ENCODE measurements at places on chromosomes 12 and 14.

GRCh38 chr14:104121142-104121541 lies 17.2 kb upstream of the KIF26A start:
- no peak for DNase-seq

DNA sequence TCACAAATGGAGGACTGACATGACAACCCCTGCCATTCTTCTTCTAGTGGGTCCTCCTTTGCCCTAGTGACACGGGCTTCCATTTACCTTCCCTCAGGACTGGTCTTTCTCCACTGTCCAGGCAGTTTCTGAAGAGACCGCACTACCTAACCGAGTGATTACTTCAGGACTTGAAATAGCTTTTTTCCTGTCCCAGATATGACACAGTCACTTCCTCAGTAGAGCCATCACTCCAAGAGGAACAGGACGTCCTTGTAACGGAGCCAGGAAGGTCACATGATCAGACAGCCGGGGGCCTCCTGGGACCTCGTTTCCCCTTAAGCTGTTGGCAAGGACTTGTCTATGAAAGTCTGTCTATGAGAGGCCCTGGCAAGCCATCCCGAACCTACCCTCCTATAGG lies 62.3 kb downstream of the FOS start:
- peak; percentile 40 for DNase-seq

DNA sequence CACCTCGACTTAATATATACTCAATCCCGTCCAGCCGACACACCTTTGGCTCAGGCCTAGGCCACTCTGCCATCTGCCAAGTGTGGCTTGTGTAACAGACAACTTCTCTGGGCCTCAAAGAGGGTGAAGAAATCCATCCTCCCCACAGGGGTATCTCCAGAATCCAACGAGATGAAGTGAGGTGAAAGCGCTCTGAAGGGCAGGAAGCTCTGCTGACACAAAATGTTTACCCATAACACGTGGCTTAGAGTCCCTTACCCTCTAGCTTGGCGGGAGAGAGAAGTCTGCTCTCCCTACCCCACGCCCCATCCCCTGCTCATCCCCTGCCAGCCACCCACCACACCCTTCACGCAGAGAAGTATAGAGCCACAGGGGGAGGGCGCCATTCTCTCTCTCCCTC lies 13.0 kb downstream of the ZBTB39 start:
- DNase-seq, result no peak

- no peak for DNase-seq
Observed at GRCh38 chr12:101078536-101079285, 131.3 kb downstream of the SLC5A8 start.

GRCh38 chr14:94992046-94992445 lies 165.3 kb downstream of the DICER1 start:
- no peak for DNase-seq

DNA sequence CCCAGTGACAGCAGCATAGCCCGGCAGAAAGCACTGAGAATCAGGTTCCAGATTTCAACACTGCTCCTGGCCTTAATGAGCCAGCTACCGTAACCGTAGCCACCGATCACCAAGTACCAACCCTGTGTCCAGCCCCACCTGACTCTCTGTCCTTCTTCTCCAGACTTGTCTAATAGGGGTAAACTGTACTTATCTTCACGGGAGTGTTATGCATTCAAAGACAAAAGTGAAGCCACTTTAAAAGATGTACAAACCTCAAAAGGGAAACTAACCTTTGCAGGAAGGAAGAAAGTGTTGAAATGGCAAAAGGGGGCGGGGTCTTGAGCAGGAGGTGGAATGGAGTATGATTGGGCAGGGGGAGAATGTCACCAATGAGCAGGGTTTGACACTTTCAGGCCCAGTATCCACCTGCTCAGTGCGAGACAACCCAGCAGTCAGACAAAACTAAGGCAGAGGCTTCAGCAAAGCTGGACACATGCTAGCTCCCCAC lies 226.1 kb downstream of the CHST11 start:
- DNase-seq, result no peak

DNA sequence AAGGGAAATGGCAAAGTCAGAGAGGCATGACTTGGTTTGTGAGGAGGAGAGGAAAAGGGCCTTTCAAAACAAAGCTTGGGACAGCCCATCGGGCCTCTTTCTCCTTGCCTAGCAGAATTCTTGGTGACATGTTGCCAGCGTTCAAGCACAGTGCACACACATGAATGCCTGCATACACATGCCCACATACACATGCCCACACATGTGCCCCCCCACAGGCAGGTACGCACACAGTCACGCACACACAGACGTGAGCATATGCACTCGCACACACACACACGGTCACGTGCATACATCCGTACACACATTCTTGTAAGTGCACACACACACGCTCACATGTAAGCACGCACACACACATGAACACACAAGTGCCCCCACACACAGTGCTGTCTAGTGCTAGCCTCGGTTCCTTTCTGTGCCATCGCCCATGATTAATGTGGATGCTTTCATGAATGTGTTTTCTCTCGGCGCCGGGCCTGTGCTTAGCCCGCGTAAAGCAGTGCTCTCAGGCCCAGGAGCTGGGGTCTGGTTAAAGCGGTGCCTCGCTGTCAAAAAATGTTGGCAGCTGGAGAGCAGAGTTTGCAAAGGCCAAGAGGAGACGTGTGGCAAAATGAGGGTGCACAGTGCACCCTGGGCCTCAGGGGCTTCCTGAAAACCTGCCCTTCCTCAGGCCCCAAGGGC lies 328.8 kb upstream of the DIO3 start:
- DNase-seq, result no peak

DNA sequence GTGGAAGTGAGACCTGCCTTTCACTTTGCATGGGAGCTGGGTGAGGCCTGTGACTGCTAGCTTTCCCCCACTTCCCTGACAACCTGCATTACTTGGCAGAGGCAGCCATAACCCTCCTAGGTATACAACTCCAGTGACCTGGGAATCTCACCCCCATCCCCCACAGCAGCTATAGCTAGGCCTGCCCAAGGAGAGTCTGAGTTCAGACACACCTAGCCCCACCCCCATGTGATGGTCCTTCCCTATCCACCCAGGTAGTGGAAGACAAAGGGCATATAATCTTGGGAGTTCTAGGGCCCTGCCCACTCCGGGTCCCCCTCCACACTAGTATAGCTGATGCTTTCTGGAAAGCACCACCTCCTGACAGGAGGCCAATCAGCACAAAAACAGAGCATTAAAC lies 6.3 kb upstream of the STRAP start:
- no peak for DNase-seq

GRCh38 chr14:53432378-53432802 lies 279.3 kb upstream of the DDHD1 start:
- no peak for DNase-seq

- no peak for DNase-seq
Observed at GRCh38 chr12:51371295-51371953, 19.8 kb downstream of the GALNT6 start.

- no peak for DNase-seq
Observed at GRCh38 chr14:34452258-34452822, 9.7 kb downstream of the SPTSSA start.

GRCh38 chr12:5094986-5095385 lies 51.3 kb downstream of the KCNA5 start:
- DNase-seq, result no peak

- no peak for DNase-seq
Observed at GRCh38 chr12:108855284-108856169, 1.9 kb downstream of the SSH1 start.

DNA sequence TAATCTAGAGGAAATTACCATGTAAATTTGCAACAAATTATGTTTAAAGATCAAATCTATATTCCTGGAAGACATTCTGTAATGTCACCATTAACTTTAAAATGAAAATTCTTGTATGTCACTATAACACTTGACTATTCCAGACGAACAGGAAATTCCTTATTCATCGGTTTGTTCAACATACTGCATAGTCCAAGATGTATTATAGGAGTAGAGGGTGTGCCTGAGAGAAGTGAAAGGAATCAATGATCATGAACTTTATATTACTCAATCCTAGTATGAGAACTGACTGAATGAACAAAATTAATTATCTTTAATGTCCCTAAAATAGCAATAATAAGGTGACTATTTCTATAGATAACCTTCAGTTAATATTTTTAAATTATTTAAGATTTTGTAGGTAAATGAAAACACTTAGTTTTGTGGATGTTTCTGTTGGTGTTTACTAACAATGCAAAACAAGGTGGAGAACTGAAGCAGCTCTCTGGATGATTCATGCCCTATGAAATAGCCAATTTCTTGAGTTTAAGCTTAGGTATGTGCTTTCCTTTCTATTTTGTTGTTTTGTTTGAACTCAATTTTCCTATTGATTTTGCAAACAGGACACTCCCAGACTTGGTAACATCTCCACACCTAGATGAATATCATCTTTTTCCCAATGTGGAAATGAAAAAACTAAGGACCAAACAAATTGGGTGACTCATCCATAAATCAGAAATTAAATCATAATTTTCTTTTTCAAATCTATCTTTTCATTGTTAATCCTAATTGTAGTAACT lies 18.2 kb upstream of the ITPR2 start:
- no peak for DNase-seq

- DNase-seq, result no peak
Observed at GRCh38 chr14:91837076-91837475, 30.3 kb downstream of the TC2N start.

- no peak for DNase-seq
Observed at GRCh38 chr12:8941691-8942478, 7.6 kb downstream of the M6PR start.

GRCh38 chr12:125185740-125186470 lies 120.7 kb downstream of the AACS start:
- peak; percentile 83 for DNase-seq

- no peak for DNase-seq
Observed at GRCh38 chr12:76879710-76880518, 1.1 kb upstream of the CSRP2 start.

DNA sequence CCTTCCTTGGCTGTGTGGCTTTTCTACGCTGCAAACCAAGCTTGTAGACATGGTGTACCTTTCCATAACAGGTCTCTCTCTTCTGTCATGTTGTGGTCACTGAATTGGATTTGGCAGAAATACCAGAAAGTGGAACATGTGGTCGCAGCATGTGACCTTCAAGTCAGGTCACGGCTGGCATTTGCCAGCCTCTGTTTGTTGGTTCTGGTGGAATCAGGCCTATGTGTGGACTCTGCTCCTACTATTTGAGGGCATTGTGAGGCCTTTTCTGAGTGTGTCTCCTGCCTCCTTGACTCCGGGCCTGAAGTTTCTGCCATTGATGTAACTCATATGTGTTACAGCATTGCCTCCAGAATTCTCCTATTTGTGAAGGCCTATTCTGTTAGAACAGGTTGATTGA lies 116.7 kb downstream of the CACNA1C start:
- no peak for DNase-seq

- no peak for DNase-seq
Observed at GRCh38 chr12:39161465-39162085, 256.2 kb upstream of the CPNE8 start.

GRCh38 chr14:39425947-39426346 lies 6.3 kb downstream of the FBXO33 start:
- DNase-seq, result no peak

- DNase-seq, result no peak
Observed at GRCh38 chr12:132407451-132407961, 78.1 kb upstream of the GALNT9 start.

- DNase-seq, result no peak
Observed at GRCh38 chr14:93055651-93056115, 60.0 kb downstream of the ITPK1 start.

- no peak for DNase-seq
Observed at GRCh38 chr12:125503128-125503527, 437.9 kb downstream of the AACS start.

- DNase-seq, result no peak
Observed at GRCh38 chr12:118821386-118821925, 159.9 kb upstream of the SRRM4 start.

- DNase-seq, result no peak
Observed at GRCh38 chr14:101124815-101125214, 221.3 kb upstream of the RTL1 start.

GRCh38 chr12:117111821-117112595 lies 12.8 kb upstream of the TESC start:
- DNase-seq, result no peak

DNA sequence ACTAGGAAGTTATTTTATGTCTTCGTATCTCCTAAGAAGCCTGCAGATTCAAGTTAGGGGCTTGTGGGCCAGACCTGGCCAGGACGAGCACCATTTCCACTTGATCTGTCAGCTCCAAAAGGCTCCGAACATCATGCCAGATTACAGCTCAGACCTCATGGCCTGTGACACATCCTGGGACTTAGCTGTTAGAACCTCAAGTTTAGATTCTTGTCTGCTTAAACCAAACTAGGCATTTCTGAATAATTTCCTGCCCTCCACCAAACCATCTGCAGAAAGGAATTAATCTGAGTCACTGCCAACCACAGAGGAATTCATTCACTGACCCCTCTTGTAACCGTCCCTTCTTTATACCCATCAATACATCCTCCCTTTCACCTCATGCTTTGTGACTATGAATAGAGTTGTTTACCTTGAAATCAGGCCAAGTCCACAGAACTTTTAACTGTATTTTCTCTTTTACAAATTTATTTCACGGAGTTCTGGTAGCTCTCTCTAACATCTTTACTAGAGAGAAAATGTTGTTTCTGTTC lies 120.3 kb downstream of the FBXL14 start:
- no peak for DNase-seq

GRCh38 chr14:104680056-104680805 lies 9.2 kb upstream of the INF2 start:
- DNase-seq, result peak; percentile 72

GRCh38 chr14:67817750-67818438 lies 1.5 kb upstream of the ZFYVE26 start:
- no peak for DNase-seq

GRCh38 chr14:77208291-77208978 lies 26.8 kb downstream of the TMEM63C start:
- DNase-seq, result peak; percentile 29

DNA sequence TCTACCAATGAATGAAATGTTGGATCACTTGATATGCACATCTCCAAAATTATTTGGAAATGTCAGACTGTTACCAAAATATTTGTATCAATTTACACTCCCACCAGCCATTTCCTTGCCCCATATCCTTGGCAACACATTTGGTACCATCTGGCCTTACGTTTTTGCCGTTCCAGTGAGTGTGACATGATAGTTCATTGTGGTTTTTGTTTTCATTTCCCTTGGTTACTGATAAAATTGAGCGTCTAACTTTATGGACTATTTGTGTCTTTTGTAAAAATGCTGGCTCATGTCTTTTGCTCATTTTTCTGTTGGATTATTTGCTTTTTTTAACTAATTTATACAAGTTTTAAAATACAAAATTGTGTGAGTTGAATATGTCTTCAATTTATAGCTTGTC lies 11.0 kb downstream of the KLHDC1 start:
- no peak for DNase-seq

DNA sequence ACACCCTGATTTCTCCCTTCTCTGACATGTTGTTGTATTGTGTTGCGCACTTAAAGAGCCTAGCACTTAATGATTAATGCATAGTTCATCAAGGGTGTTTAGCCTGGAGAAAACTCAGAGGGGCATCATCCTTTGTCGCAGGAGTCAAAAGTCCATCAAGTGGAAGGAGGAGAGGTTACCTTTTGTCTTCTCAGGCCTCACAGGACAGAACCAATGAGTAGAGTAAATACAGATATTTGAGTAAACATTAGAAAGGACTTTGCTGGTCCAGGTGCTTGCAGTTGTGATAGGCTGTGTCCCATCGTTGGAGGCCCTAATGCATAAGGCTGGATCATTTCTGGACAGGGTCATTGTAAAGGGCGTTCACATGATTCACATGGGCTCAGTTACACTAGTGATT lies 430.9 kb downstream of the PCNX1 start:
- DNase-seq, result no peak

- DNase-seq, result no peak
Observed at GRCh38 chr12:20099395-20100183, 268.7 kb upstream of the PDE3A start.

Measured in amygdala (tissue), 56 donors.